Fibroblast of skin of scalp (primary cell): ENCODE measurements at places on chromosomes 6 and 20.

GRCh38 chr20:13441388-13441787 lies 197.3 kb downstream of the TASP1 start:
- DNase-seq: no peak

DNA sequence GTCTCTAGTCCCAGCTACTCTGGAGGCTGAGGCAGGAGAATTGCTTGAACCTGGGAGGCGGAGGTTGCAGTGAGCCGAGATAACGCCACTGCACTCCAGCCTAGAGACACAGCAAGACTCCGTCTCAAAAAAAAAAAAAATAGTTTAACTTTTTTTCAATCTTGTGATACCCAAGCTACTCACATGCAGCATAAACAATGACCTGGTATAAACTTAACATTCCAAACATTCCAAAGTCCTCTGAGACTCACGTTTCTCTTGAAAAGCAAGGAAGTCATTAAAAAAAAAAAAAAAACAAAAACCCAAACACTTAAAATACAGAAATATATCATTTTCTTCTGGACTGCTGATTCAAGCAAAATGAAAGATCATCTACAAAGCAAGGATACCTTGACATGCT lies 14.3 kb downstream of the CRNKL1 start:
- DNase-seq: peak; percentile 45

DNA sequence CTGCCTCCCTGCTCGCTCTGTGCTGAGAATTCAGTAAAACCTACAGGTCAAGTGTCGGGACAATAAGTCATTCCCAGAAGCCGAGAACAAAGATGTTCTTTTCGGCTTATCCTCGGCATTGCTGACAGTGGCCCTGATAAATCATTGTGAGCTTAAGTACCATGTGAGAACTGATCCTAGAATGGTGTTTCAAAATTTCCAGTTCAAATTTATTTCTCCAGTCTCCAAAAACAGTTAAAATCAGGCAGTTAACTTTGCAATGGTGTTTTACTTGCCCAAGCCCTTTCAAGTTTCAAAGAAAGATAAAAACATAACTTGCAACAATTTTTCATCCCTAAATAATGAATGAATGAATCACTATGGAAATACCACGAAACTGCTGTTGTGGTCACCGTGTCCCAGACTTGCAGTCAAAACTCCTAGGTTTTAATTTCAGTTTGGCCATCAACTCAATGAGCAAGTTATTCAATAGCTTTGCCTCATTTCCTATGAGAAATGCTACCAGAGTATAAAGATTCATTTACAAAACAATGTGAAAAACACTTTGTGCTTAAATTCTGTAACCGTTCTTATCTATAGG lies 4.3 kb downstream of the ATP5F1E start:
- DNase-seq: peak; percentile 65

DNA sequence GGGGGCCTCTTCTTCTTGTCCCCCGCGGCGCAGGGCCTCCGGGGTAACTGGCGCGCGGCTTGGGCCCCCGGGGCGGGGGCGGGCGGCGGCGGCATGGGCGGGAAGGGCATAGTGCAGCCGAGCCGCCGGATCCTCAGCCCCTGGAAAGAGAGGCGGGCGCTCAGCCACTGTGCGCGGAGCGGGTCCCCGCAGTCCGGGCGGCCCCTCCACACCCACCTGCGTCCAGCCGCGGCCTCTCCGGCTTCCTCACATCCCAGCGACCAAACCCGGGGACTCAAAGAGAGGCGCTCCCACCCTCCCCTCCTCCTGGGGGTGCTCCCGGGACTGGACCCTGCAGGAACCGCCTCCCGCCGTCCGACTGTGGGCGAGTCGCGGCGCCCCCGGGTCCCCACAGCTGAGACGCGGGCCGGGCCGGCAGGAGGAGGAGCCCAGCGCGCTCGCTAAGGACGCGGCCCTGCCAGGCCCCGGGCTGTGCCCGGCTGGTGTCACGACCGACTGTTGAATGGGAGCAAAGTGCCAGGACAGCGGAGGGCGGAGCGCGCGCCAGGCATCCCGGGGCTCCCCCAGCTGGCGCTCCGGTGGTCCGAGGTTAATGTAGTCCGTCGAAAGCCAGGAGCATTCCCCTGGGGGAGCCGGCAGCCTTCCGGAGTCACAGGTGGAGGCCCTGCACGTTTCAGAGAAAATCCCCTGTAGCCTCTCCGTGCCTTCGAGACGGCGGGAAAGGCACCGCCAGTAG lies at the start of gene PRR18:
PRR18 (minus strand) TSS at position 360 of the 736 bp plus-strand sequence; CDS start at position 110, 250 bp downstream.
- DNase-seq: no peak

GRCh38 chr6:132088150-132088549 lies 137.0 kb upstream of the CCN2 start:
- no peak for DNase-seq

DNA sequence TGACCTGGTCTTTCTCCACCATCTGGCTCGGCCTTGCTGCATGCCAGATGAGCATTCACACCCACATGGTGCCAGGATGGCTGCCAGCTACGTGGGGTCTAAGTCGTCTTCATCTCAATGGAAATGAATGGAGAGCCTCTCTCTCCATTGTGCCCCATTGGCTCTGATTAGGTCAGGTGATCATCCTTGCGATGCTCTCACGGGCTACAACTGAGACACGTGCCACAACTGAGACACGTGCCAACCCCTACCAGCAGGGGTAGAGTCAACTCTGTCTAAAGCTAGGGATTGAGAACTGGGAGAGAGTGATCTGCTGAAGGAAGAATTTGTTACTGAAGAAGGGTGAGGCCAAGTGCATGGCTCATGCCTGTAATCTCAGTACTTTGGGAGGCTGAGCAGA lies 67.3 kb upstream of the RALY start:
- peak; percentile 29 for DNase-seq
